Bronchial smooth muscle cell (primary cell): ENCODE measurements at places on chromosomes 5 and 9. TPM values are rescaled to one million over a fixed set of nuclear protein-coding genes. Genes with fewer than 3 reads are reported as not detected.

Gene ADGRV1
- 0.16 and 0.17 TPM in 2 replicates for total RNA-seq

Gene SLC26A2
- 6.9 and 8.4 TPM in 2 replicates for total RNA-seq

Gene ZNF618
- total RNA-seq, result 5.5 and 7.7 TPM in 2 replicates

Gene ARID3C
- total RNA-seq, result not detected in 2 replicates

Gene PDCD1LG2
- total RNA-seq, result 1.9 and 2.7 TPM in 2 replicates

Gene CBY3
- 0.16 TPM in 1 of 2 replicates, not detected in the other for total RNA-seq

Gene SLC46A2
- not detected in 2 replicates for total RNA-seq

Gene PNPLA7
- total RNA-seq, result 1.8 and 3.0 TPM in 2 replicates

Gene SGCD
- 4.4 and 10.2 TPM in 2 replicates for total RNA-seq

Gene DOK3
- total RNA-seq, result 1.1 TPM in 2 replicates

Gene ACOT12
- 0.17 and 0.47 TPM in 2 replicates for total RNA-seq

Gene CARD9
- total RNA-seq, result 0.77 and 0.79 TPM in 2 replicates

Gene TAF11L10
- total RNA-seq, result not detected in 2 replicates

Gene RASEF
- total RNA-seq, result 0.16 TPM in 1 of 2 replicates, not detected in the other
